ENCODE measurements at places on chromosomes 1 and 21.

- DNase-seq = no peak
Measured at GRCh38 chr1:55213151-55213884, 1.8 kb downstream of the USP24 start.

DNA sequence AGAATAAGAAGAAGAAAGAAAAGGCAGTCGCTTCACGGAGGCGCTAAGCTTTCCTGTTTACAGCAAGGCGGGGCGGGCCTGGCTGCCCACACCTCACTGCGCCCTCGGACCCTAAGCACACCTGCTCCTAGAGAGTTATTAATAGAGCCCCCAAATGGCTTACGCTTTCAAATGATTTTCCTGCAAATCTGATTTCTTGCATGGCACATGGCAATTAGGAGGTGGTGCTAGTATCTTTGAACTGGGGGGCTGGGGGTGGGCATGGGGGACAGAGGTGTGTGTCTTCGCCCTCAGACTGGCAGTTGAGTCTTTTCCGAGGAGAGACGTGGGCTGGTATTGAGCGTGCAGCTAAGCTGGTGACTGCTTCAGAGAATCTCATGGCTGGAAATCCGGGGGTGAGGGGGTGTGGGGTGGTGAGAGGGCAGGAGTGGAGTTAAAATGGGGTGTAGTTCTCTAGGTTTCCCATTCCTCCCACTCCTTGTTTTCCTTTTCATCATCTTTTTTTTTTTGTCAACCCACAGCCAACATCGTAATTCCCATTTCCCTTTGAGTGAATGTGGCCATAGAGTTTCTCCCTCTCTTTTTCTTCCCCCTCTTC lies 1.3 kb downstream of the S1PR1 start:
- peak; percentile 74 for DNase-seq

DNA sequence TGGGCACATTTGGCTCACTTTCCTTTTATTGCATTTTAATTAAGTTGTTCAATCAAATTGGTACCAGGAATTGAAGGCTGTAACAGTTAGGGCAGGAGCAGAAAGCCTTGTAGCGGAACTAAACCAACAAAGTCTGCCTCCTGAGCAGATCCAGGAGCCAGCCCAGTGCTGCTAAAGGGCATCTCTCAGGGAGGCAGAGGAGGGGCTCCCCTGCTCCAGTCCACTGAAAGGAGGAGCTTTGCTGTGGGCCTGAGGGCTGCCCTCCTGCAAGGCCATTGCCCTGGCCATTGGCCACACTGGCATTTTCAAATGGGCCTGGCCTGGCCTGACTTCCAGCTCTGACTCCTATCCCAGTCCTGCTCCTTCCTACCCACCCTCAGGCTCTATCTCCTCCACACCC lies 3.7 kb upstream of the TRABD2B start:
- no peak for DNase-seq

DNA sequence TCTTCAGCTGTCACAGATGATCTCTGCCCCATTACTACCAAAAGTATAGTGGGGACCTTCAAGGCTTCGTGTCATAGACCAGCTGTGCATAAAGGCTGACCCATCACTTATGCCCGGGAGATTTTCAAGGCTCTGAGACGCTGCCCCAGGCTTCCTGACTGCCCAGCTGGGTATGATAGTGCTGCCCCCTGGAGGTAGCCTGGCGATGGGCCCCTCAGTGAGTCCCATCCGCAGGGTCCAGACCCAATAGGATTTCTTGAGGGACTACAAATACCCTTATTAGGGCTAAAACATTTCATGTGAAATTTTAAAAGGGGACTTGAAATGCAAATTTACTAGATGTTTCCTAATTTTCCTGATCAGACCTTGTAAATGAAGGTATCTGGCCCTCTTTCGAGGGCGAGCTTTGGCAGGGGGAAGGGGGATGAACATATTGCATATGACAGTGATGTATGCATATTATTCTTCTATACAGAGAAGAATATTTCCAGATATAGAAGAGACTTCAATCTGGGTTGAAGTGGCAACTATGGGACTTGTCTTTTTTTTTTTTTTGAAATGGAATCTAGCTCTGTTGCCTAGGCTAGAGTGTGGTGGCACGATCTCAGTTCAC lies 11.7 kb upstream of the FCMR start:
- peak; percentile 60 for DNase-seq

DNA sequence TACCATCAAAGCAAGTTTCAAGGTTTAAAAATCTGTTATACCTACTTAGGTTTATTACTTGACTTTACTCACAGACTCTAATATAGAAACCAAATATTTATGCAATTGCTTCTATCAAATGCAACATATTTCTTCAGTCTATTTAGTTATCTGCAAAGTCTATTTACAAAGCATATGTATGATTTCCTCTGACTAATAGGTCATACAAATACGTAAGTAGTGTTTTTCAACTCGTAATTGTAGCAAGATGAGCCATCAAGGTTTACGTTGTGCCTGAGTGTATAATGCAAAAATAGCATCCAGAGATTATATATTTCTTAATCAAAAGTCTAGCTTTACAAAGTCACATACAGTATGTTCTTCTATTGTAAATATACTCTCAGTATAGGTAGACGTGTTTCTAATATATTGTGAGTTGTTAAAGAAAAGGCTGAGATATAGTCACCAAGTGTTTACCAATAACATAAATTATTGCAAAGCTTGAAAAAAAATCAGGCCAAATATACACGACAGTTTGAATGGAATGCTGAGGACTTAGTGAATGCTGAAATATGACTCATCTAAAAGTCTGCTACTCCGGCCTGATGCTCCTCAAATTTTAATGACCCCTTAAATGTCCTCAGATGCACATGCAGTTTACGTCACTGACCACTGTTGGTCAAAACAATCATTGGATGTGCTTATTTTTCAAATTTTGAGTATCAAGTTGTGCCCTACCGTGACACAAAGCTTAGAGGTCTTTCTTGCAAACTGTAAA lies 48.4 kb downstream of the ADAMTS5 start:
- no peak for DNase-seq

DNA sequence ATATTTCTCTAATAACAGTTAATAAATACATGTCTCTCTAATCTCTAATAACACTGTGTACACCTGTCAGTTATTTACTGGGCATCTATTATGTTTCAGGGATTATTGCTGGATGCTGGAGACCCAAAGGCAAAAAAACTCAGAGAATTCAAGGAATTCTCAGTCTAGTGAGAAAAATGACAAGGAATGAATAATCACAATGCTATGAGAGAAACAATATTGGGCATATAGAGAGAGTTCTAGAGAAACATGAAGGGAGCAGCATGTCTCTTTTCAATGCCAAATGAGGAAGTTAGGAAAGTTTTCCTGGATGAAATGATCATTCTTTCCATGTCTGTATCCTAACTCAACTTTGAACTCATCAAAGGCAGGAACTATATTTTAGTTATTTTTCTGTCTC lies 82.8 kb downstream of the TNFSF18 start:
- no peak for DNase-seq

GRCh38 chr1:35573198-35574124 lies at the start of gene TFAP2E:
Gene TFAP2E (plus strand): TSS chr1:35573314. CDS start chr1:35573578, 264 bp downstream.
- no peak for DNase-seq

DNA sequence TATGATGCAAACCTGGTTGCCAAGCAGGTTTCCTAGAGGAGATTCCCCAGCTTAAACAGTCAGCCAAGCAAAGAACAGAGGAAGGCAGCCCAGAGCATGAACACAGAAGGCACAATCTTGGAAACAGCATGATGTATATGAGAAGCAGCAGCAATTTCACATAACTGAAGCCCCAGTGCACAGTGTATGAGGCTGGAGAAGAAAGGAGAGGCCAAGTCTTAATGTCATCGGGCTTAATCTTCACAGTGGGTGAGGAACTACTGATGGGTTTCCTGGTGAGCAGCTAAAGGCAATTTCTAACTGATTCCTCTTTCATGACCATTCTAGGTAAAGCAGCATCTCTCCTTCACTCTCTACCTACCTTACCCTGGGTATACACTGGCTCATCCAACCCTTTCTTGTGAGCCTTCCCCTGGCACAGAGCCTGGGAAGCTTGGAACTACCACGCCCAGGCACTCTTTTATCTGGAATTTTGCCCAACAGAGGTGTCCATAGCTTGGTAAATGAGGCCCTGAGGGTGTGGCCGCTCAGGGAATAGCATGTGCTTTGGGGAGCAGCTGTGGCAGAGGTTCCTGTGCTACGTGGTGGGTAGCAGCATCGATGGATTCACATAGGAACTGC lies 22.0 kb downstream of the FYB2 start:
- DNase-seq = no peak

GRCh38 chr1:52337439-52337838 lies 28.6 kb downstream of the CC2D1B start:
- no peak for DNase-seq
